ENCODE measurements at places on chromosomes 2 and 18.

DNA sequence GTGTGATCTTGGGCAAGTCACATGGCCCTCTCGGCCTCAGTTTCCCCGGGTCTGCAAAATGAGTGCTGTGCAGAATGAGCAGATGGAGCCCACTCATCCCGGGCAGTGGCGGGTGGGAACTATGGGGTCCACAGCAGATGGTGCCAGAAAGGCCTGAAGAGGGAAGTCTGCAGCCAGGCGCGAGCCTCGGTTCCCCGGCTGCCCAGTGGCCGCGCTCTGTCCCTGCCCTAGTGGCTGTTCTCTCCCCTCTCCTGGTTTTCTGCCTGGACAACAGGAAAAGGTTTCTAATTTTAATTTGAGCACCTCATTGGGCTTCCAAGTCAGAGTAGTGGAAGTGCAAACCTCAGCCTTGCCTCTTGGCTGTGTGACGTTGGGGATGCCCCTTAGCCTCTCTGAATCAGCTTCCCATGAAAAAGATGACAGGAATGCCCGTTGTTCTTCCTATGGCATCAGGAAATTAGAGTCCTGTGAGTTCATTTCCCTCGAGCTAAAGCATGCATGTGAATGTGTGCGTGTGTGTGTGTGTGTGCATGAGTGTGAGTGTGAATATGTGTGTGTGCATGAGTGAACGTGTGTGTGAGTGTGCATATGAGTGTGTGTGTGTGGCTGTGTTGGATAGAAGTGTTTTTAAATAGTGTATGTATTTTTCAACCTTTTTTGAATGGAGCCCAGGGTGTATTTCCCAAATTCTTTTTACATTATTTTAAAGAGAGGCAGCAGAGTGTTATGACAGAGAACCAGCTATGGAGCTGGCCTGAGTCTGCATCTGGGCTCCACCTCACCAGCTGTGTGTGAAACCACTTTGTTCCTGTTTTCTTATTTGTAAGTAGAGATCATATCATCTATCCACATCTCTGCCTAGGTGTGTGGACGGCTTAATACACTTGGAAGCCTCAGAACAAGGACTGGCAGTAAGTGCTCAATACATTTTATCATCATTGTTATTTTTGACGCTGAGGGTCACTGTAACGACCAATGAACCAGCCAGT lies 41.3 kb downstream of the RRM2 start:
- no peak for DNase-seq

DNA sequence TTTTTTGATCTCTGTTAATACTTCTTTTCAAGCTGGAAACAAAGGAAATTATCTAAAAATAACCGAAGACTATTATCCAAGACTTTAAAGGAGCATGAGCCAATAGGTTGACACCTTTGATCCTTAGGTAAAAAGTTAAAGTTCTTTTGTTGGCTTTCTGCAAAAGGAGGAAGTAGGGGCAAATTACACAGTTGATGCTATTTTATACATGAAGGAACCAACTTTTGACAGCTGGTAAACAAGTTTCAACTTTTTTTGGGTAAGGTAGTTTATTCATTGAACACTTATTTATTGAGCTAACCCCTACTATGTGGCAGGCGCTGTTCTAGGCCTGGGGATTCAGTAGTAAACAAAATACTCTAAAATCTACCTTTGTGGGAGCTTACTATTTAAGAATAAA lies 66.6 kb upstream of the ZEB2 start:
- DNase-seq, result no peak

DNA sequence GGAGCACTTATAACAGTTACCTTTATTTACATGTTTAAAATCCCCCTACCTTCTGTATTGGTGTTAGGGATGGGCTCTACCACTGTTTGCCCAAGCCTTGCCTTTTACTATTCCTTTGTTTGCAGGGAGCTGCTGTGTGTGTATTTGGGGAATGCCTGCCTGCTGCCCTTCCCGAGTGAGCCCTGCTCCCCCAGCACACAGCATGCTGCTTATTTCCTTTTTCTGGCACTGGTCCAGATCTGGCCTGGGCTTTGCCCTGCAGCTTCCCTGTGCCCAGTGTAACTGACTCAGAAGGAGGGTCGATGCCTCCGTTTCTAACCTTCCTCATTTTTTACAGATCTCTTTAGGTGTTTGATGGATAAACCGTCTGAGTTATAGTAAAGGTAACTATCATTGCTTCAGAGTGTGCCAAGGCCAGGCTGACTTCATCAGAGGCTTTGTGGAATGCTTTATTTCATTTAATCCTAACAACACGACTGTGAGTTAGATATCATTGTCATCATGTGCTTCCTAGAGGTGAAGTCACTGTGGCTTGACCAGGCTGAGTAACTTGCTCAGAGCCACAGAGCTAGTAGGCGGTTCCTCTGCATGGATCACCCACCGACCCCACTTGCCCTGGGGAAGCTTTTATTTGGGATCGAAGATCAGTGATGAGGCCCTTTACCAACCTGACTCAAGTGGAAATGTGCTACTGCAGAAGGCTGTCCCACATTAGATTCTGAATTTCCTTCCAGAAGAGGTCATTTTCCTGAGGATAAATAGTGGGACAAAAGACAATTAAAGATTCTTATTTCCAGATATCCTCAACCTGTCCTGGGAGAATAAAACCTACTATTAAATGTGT lies 238.8 kb downstream of the ZNF407 start:
- no peak for DNase-seq

- DNase-seq, result no peak
These were observed 163.1 kb downstream of the ASB1 start for GRCh38 chr2:238589591-238590460.
